NCI-H524 (cell line): ENCODE measurements at places on chromosomes 13 and 19.

- DNase-seq, result no peak
Observed at GRCh38 chr13:33846303-33847062, 28.5 kb downstream of the RFC3 start.

DNA sequence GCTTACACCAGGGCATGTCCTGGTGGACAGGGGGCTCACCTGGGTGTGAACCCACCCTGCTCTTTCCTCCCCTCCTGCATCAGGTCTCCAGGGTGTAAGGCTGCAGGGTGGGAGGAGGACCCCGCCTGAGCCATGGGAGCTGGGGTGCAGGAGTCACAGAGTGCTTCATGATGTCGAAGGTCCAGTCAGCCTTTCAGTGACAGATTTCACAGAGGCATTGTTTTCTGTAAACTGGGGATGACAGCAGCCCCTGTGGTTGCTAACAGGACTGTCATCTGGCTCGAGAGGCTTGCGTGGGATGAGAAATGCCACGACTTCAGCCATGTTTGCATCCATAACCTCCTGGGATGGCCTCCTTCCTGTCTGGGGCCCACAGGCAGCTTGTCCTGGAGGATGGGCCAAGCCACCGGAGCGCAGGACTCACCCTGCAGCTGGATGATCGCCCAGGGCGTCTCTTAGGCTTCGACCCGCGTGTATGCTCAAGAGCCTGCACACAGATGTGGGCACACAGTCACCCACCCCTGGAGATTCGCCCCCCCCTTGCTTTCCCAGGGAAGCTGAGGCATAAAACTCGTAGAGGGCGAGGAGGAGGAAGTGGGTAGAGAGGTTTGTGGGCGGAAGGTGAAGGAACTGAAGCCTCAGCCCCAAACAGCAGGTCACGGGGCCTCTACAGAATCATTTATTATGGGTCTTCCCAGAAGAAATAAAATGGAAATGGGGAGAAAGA is 4.9 kb downstream of the NANOS3 start:
- DNase-seq, result no peak

DNA sequence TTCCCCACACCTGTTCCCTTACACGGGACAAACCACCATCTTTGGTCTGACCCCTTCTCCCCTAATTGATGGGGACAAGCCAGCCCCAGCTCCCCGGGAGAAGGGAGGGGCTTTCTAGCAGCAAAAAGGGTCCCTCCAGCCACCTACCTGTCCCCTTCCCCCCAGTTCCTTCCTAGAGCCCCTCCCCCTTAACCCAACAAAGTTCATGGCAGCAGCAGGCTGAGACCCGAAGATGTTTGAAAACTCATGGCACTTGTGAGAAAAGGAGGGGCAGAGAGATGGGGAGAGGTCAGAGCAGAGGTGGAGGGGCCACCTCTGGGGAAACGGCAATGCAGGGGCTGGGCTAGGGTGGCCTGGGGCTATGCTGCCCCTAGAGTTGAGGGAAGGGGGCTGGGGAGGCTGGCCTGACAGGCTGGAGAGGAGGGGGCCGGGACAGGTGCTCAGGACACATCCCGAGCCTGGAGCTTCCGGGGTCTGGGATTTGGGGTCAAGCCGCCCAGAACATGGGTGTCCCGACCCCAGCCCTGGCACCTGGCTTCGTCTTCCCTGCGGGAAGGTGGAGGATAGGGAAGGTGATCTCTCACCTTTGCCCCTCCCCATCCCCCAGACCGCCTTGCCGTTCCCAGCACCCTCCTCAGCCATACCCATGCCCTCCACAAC is 12.5 kb upstream of the ASF1B start:
- no peak for DNase-seq

DNA sequence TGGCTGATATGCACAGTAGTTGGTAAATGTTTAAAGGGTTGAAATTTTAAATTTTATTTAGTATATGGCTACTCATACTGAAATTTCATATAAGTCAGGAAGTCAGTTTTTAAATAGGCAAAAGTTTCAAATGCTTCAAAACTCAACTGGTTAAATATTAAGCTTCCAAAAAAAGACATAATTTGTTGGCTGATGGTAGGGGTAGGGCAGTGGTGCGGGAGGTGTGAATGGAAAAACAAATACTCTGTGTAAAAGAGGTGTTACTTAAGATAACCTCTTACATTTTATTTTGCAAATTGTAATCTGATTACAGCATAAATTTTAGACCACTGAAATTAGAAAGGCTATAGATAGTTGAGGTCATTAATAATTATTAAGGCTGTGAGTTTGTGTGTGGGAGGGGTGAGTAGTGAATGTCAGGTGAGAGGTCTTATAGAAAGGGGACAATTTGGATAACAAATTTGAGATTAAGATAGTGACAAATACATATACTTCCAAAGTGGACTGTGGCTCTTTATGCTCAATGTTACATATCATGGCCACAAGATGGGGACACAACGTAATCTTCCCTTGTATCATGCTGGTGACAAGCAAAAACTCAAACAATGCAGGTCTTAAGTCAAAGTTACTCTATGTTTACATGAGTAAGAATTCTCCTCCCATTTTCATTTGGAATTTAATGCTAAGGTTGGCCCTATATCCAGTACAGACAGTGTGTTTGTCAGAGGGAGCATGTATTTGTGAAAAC is 36.6 kb upstream of the OXGR1 start:
- peak; percentile 63 for DNase-seq

DNA sequence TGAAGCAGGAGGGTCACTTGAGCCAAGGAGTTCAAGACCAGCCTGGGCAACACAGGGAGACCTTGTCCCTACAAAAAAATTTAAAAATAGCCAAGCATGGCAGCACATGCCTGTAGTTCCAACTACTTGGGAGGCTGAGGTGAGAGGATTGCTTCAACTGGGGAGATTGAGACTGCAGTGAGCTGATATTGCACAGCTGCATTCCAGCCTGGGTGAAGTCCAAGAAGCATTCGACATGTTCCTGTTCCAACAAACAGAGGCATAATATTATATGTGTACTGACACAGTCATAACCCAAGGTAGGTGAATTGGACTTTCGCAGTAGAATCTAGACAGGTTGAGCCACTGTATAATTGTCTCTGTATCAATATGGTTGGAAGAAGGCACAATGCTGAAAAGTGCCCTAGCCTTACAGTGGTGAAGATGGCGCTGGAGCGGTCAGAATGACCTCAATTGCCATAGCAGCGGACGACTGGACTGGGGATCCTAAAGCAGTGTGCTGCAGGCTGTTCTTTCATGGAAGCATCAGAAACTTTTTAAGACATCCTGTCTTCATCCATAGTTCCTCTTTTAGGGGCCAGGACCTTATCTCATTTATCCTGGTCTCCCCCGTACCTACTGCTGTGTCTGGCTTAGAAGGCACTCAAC is 112.0 kb upstream of the CLDN10 start:
- DNase-seq, result no peak

- DNase-seq, result no peak
Observed at GRCh38 chr19:50464348-50464747, 12.0 kb upstream of the EMC10 start.

DNA sequence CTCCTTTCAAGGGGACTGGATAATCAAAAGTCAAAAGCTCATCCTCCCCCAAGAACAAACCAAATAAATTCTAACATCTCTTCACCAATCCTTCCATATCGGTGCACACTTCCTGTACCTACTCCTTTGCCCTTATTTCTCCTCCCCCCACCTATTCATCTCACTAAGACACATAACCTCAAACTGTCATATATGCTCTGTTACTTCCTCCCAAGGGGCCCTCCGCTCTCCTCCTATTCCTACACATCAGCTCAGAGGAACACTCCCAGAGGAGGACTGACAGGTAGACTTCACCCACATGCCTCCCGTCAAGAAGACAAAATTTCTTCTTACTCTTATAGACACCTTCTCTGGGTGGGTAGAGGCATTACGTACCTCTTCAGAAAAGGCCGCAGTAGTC is 48.1 kb downstream of the ZNF93 start:
- DNase-seq, result no peak
